Islet precursor cell (in vitro differentiated cells): ENCODE measurements at places on chromosomes 2 and 18.

DNA sequence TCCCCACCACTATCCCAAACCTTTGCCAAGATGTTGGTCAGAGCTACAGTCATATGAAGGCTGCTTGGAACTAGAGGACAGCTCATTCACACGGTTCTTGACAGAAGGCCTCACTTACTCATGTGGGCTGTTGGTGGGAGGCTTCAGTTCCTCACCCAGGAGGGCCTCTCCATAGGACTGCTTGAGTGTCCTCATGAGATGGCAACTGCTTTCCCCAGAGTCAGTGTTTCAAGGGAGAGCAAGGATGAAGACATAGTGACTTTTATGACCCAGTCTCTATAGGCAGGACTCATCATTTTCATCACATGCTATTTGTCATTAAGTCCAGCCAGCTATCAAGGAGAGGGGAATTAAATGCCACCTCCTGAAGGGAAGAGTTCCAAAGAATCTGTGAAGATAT lies 33.4 kb upstream of the OLA1 start:
- no peak for DNase-seq

GRCh38 chr18:27540111-27540510 lies 355.0 kb upstream of the CHST9 start:
- DNase-seq = peak; percentile 63

DNA sequence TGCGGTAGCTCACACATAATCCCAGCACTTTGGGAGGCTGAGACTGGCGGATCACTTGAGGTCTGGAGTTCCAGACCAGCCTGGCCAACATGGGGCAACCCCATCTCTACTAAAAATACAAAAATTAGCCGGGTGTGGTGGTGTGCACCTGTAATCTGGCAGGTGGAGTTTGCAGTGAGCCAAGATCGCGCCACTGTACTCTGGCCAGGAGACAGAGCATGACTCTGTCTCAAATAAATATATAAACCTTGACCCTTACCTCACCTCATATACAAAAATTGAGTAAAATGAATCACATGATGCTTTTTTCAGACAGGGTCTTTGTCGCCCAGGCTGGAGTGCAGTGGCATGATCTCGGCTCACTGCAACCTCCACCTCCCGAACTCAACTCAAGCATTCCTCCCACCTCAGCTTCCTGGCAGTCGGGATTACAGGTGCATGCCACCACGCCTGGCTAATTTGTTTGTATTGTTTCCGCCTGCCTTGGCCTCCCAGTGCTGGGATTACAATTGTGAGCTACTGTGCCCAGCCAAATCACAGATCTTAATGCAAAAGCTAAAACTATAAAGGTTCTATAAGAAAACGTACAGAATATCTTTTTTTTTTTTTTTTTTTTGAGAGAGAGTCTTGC lies 25.3 kb downstream of the XPO1 start:
- DNase-seq = no peak

DNA sequence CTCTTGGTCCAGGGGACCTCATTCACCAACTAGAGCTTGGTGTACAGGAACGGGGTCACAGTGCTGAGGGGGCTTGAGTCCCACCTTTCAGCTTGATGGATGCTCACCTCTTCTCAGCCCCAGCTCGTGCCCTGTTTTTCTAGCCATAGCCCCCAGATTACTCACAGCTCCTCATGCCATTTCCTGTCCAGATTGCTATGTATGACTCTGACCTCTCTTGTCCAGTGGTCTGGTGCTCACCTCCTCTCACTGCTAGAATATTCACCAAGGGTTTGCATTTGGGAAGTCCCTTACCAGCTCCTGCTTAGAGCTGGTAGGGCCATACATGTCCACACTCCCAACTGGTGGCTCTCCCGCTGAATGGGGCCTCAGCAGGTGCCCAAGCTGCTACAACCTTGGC lies 5.9 kb downstream of the LBX2 start:
- DNase-seq = no peak

- DNase-seq = no peak
Observed at GRCh38 chr2:112147382-112148168, 9.4 kb downstream of the FBLN7 start.

DNA sequence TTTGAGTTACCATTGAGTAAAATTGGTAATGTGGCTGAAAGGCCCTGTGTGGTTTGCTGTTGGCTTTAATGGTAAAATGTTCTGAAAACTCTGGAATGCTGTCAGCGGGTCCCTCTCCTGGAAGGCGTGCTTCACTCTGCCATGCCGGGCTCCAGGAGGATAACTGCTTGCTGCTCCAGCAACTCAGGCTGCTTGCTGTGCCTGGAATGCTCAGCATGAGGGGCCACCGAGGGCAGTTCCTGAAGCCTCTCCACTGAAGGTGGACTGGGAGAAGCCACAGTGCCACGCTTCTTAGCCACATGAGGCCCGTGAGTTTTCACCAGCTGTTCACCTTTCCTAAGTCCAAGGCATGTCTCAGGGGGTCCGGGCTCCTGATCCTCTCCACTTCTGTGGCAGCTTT lies 90.4 kb upstream of the FAM110C start:
- DNase-seq = no peak

- DNase-seq = no peak
Observed at GRCh38 chr2:15554525-15555218, 6.5 kb downstream of the NBAS start.

DNA sequence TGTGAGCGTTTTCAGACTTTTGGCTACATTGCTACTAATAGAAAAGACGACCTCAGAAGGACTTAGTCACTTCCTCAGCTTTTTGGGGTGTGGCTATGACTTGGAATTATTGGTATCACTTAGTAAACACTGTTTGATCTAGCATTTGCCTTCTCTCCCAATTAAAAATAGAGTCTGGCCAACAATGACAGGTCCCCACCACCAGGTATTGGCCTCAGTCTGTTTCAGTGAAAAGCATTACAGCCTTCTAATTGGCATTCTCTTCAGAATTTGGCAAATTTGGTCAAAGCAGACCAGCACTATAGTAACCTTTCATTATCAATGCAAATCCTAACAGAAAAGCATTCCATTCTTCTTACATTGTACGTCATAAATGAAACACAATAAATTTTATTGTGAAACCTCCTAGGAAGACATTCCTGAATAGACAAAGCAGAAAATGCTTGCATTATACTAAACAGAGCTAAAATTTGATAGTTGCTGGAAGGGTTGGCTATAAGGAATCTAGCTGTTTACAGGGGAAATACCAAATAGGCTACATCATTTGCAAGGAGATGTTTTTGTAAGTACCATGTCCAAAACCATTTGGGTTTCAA lies 613.9 kb downstream of the IRS1 start:
- no peak for DNase-seq

GRCh38 chr2:130818809-130819208 lies 17.9 kb upstream of the ARHGEF4 start:
- no peak for DNase-seq

DNA sequence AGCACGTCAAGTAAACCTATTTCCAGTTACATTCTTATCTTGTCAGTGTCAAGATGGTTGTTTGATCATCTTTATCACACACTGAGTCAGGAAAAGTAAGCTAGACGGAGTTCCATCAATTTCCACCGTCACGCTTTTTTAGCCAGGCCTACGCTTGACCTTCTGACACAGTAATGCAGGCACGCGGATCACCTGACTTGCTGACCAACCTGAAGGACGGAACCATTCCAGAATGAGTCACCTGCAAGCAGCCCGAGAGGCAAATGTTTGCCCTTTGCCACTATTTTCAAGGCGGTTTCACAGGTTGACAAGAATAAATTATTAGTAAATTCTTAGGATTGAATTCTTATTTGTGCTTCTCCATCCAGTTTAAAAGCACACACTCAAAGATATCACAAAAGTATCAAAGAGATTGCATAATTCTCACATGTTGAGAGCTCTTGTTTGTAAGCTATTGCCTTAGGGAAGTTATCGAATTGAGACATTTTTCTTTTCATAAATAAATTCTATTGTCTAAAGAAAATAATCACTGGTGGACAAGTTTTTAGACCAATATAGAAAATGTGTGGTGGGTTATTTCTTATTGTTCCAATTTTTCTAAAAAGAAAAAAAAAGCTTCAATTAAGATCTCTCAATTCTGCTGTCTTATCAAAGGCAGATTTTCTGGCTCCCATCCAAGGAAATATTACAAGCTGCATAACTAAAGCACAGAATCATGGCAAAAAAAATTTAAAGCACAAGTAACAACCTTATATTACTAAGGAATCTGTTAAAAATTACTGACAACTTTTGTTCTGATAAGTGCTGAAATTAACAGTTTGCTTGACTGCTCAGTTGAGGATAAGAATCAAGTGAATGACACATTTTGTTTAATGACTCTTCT lies 31.9 kb downstream of the UXS1 start:
- DNase-seq = peak; percentile 91

DNA sequence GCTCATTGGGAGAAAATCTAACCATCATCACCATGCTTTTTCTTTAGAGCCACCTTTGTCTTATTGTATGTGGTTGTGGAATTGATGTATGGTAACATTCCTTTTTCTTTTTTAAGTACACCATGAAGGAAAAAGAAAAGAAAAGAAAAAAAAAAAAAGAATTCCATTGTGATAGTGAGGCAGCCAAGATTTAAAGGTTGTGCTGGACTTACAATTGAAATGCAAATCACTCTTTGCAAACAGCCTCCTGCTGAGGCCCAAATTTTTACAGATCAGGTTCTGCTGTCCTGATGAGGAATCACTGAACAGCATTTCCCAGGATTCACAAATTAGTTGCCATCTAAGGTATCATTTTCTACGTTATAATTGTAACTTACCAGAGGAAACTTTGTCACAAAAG lies 1101.0 kb upstream of the FANCL start:
- no peak for DNase-seq

DNA sequence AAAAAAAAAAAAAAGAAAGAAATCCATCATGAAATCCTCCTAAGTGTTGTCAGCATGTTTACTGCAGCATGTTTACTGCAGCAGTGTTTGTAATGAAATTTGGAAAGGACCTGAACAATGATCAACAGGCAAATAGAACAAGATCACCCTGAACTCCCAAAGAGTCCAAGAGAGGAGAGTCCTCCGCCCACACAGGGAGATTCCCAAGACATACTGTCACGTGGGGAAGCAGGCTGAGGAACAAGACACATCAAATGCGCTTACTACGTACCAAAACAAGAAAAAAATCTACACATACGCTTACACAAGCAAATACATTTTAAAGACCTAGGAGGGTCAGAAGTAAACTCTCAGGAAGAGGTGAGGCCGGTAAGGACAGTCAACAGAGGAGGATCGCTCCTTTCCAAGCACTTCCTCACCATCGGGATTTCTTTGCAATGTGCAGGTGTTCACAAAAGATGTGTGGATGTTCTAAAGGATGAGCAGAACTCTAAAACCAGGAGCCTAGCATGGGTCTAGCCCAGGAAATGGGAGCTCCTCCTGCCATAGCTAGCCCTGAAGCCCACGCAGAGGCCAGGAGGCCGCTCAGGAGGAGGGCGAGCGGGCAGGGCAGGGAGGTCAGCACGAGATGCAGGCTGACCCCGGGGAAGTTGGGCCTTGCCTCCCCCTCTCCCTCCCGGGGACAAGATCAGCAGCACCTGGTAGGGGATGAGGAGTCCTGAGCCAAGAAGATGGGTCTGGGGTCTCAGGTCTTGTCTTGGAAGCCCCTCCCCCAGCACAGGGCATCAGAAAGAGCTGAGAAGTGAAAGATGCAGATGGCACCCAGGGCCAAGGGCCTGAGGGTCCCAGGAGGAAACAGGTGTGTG lies 66.4 kb downstream of the ZNF516 start:
- DNase-seq = peak; percentile 45

- no peak for DNase-seq
Observed at GRCh38 chr2:47062681-47063537, 92.2 kb downstream of the STPG4 start.

DNA sequence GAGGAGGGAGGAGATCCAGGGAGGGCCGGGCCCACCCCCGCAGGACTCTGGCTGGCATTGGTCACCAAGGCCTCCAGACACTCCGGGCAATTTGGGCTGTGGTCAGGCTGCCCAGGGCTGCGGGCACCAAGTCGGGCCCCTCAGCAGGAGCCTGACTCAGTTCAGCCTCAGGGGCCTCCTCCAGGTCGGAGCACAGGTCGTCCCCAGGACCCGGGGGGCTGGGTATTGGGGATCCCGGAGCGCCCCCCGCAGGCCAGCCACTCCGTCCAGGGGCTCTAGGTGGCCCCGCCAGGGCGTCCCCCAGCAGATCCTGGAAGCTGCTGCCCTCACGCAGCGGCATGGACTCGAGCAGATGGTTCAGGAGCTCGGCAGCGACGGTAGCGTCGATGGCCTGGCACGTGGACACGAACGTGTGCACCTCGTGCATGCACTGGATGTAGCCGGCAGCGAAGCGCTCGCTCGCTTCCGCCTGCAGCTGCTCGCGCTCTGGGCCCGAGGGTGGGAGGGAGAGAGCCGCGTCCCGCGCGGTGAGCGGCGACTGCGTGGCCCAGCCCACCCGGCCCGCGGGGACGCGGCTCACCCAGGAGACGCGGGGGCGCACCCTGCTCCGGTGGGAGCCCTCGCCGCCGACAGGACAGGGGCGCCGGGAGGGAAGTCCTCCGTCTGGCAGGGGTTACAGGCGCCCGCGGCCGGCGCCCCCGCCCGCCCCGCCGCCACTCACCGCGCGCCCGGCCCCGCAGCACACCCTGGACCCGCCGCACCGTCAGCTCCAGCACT lies 884 bp downstream of the HES6 start:
- no peak for DNase-seq

GRCh38 chr2:64972876-64973275 lies 16.3 kb upstream of the SLC1A4 start:
- DNase-seq = no peak

- DNase-seq = no peak
Observed at GRCh38 chr2:229596796-229597195, 117.6 kb downstream of the DNER start.

DNA sequence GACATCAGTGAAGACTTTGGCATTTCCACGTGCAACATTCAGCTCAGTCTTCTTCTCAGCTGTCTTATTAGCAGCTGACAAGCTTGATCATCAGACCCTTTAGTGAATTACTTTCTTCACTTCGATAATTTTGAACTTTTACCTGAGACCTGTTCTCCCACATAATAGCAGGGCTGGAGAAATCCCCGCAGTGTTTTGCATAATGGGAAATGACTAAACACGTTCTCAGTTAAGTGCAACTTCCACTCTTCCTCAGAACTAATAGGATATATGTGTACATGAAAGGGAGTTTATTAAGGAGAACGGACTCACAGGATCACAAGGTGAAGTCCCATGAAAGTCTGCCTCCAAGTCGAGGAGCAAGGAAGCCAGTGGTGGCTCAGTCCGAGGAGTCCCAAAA lies 28.8 kb upstream of the MBP start:
- no peak for DNase-seq

- no peak for DNase-seq
Observed at GRCh38 chr2:9284521-9285297, 78.1 kb downstream of the ASAP2 start.

DNA sequence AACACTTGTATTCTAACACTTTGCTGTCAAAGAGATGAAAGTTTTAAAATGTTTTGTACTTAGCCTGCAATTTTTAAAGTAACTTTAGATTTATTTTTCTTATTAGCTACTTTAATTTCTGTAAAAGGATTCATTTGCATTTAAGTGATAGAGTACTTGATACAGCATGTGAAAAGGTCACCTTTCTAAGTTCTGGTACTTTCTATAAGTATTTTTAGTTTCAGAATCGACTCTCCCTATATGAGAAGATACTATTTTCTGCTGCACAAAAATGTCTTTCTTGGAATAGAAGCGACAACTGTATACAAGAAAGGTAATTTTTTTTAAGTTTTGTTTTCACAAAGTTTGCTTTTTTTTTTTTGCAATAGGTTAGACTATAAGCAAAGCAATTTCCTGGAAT lies 72.9 kb downstream of the METTL8 start:
- no peak for DNase-seq
